KG1 (cell line): ENCODE measurements at places on chromosomes 2 and 18.

DNA sequence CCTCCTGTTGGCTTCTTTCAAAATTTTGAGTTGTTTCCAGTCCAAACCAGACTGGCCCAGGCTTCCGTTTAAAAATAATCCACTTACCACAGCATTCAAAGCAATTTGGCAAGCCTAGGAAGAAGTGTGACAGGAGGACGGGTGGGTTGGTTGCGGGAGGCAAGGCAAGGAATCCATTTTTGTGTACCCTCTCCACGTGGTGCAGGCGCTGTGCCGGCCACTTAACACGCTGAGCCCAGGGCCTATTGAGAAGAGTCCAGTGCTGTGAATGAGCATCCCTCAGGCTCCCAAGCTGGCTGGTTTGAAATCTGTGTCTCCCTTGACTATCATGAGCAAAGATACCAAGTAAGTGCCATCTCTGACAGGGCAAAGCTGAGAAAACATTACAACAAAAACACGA is 160.9 kb downstream of the NCKAP5 start:
- no peak for DNase-seq

- DNase-seq = no peak
These were observed 21.3 kb downstream of the OTOF start for GRCh38 chr2:26456440-26457250.

DNA sequence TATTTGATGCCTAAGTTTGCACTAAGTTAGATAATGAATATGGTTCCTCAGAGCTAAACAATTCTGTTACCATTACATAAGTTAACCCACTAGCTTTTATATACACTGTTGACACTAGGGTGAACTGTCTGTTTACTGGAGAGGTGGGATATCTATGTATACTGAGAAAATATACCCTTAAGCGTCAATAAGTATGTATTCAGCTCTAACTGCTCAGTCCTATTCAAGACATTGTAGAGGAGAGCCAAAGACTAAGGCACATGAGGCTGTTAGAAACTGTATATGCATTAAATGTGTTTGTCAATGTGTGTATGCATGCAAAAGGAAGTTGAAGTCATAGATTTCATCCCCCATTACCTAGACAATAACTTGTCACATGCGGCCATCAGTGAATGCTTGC is 710.0 kb downstream of the TDRD15 start:
- no peak for DNase-seq

DNA sequence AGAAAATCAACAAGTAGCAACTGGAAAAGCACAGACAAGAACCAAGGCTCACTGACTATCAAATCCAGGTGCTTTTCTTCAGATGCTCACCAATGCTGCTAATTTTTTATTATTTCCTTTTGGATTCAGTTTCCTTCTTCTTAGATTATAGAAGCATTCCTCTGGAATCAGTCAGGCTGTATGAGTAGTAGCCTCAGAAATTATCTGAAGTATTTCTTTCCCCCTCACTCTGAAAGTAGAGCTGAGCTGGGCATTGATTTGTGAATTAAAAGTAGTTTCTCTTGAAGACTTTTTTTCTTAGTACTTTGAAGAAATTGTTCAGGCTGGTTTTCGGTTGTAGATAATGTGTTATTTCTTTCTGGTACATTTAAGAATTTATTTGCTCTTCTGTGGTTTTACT is 273.7 kb downstream of the NOL4 start:
- no peak for DNase-seq

GRCh38 chr18:70294471-70295191 is 5.8 kb downstream of the SOCS6 start:
- no peak for DNase-seq

- no peak for DNase-seq
These were observed 28.8 kb upstream of the GPR55 start for GRCh38 chr2:230953845-230954244.

DNA sequence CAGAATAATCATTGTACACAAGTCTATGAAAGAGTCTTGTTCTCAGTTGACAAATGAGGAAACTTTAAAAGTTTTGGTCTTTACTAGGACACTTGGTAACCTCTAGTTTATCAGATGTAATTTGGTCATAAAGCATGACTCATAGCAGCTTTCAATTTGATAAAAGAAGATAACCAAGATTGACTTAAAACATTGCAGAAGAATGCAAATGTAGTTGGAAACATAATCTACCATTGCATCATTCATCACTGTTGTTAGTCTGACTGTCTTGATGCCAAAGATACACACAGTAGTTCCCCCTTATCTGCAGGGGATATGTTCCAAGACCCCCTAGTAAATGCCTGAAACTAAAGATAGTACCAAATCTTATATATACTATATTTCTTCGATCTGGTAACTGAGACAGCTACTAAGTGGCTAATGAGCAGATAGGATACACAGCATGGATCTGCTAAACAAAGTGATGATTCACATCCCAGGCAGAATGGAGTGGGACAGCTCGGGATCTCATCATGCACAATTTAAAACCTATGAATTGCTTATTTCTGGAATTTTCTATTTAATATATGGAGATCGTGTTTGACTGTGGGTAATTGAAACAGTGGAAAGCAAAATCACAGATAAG is 131.4 kb upstream of the CCDC68 start:
- no peak for DNase-seq

DNA sequence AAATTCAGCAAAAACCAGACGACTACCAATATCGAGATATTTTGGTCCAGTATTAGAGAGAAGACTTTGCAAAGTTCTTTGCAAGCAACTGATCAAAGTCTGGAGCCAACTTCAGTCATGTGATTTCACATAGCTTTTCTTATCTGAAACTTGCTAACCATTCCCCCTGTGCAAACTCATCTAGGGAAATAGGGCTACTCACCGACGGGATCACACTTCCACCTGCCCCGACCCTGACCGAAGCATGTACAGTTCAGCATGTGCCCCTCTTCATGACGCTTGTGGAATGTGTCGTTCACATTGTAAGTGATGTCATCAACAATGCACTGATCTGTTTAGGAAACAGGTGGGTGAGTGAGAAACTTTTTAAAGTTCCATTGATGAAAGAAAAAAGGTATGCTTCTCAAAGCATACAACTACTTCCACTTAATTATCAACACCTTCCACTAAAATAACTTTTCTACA is 15.4 kb downstream of the FN1 start:
- no peak for DNase-seq

- DNase-seq = no peak
These were observed 207.6 kb upstream of the CCDC150 start for GRCh38 chr2:196431957-196432356.

DNA sequence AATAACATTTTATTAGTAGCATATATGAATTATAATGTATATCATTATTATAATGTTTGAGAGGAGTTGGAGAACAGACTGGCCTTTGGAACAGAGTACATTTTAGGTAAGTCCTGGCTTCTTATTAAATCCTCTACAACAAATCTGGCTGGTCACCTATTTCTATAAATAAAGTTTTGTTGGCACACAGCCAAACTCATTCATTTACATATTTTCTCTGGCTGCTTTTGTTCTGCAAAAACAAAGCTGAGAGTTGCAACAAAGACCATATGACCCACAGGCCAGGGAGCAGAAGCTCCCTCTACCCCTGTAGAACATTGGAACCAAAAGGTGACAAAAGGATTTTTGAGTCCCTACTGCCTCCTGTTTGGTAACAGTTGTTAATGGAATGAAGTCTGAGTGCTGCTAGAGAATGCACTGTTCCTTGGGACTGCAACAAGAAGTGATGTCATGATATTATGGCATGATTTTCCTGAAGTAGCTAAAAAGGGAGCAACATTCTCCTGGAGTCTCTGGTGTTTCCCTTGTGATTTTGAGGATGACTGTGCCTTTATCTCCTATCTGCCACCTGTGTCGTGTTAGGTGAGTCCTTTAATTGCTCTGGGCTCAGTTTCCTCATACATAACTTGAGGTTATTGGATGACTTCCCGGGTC is 22.0 kb upstream of the SP9 start:
- no peak for DNase-seq

GRCh38 chr18:31487246-31488015 is 10.5 kb upstream of the DSG2 start:
- DNase-seq = no peak

GRCh38 chr18:46334868-46335281 is 230.7 kb downstream of the HAUS1 start:
- DNase-seq = no peak
